Cardiac muscle cell (in vitro differentiated cells and primary cell): ENCODE measurements at places on chromosomes 1 and 21. TPM values are rescaled to one million over a fixed set of nuclear protein-coding genes. Genes with fewer than 3 reads are reported as not detected.

- DNase-seq = no peak
Measured at GRCh38 chr1:62922006-62922405, 138.1 kb downstream of the ATG4C start.

DNA sequence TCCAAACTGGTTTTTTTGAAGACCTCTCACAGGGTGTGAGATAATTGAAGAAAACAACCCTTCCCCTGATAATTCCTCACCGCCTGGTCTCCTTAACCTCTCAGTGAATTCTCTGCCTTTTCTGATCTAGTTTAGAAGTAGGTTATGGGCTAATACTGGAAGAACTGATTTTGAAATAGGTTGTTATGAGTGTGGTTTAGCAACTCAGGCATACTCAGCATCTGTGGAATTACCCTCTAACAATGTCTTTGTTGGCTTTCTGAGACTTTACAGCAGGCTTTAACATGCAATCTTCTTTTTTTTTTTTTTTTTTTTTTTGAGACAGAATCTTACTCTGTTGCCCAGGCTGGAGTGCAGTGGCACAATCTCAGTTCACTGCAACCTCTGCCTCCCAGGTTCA lies 10.3 kb upstream of the PLD5 start:
- DNase-seq = no peak

- no peak for DNase-seq
Measured at GRCh38 chr1:31390071-31390470, 17.2 kb upstream of the FABP3 start.

The CD1B gene
- not detected in 2 replicates for total RNA-seq

The AADACL3 gene
- not detected in 2 replicates for total RNA-seq

DNA sequence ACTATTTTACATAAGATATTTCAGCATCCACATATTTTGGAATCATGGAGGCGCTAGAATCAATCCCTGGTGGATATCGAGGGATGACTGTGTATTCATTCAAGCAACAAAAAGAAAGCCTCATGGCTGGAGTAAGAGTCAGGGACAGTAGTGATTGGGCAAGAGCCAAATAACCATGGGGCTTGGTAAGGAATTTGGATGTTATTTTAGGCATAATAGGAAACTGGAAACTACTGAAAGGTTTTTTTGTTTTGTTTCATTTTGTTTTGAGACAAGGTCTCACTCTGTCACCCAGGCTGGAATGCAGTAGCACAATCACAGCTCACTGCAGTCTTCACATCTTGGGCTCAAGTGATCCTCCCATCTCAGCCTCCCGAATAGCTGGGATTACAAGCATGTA lies 33.8 kb upstream of the EYA3 start:
- DNase-seq = no peak

DNA sequence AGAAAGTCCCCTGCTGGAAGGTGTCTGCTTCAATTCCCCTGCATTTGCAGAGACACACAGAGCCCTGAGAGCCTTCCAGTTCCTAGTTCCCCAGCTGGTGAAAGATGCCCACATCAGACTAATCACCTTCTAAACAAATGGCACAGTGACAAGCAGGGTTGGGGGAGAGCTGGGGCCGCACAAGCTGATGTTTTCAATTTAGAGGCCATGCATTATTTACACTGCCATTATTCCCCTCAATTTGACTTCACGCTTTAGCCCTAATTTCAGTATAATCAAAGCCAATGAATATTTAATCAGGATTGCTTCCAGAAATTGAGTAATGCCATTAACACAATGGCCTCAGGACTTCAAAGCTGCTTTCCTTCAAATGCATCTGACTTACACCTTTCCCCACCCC lies 81.5 kb downstream of the BEND5 start:
- DNase-seq = no peak

The RGS18 gene
- total RNA-seq = not detected in 2 replicates

- peak; percentile 49 for DNase-seq
Measured at GRCh38 chr1:154809436-154810413, 60.4 kb downstream of the KCNN3 start.

The VSIG8 gene
- total RNA-seq = not detected in 2 replicates

The CDCA8 gene
- 4.4 and 30.8 TPM in 2 replicates for total RNA-seq
